HT-29 (cell line): ENCODE measurements at places on chromosomes 2 and 18.

DNA sequence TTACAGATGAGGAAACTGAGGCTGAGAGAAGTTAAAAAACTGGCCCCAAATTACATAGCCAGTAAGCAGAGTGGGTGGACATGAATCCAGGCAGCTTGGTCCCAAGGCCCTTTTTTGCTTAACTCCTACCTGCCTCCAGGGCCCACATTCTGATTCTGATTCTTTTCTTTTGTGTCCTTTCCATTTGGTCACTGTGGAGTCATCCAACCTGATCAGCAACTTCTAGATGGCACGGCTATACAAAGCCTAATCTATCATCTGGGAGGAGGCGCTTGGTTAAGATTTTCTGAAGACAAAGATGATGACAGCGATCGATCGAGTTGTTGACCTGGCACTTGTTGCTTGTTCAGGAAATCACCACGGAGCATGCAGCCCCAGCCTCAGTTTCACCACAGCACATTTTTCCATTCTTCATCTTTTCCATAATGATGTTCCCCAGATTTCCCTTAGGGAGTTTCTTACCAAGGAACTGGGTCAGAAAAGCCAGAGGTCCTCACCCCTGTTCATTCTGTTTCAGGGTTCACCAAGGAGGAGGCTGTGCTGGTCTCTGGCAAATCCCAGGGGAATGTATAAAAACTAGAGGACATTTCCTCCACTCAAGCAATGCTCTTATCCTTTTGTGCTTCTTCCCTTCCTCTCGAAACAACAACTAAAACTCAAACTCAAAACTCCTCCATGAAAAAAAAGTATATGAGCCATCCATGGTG, 6.9 kb upstream of the IGFBP2 start:
- peak; percentile 36 for DNase-seq

DNA sequence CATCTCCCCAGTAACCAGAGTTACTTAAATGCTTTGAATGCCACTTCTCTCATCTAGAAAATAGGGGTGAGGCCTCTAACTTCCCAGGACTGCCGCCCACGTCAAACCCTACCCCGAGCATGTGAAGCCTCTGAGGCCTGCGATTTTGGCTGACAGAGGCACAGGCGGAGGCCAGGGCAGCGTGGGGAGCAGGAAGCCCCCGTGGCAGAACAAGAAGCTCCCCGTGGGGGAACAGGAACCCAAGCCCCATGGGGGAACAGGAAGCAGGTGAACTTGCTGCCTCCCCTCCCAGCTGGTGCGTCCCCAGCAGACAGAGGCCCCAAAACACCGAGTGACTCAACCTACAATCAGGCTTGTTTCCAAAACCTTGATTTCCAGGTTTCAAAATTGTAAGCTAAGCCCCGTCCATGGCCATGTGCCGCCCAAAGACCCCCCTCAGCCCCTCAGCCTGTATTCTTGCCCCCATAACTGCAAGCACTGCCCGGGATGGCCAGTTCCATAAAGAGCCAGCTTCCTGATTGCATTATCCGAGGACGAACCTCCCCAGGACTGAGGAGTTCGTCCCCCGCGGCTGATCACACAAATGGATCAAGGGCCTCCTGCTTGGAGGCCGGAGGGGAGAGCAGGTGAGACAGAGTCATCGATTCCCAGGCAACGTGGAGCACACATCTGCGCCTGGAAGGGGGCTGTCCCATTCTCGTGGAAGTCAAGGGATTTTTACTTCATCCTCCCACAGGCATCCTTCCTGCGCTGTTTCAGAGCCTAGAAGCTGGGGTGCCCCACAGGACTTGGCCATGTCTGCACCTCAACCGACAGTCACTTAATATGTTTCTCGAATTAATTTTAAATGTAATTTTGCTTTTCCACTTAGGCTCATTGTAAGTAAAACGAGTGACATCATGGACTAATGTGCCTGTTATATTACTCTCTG, 36.3 kb upstream of the CTDP1 start:
- DNase-seq: no peak

DNA sequence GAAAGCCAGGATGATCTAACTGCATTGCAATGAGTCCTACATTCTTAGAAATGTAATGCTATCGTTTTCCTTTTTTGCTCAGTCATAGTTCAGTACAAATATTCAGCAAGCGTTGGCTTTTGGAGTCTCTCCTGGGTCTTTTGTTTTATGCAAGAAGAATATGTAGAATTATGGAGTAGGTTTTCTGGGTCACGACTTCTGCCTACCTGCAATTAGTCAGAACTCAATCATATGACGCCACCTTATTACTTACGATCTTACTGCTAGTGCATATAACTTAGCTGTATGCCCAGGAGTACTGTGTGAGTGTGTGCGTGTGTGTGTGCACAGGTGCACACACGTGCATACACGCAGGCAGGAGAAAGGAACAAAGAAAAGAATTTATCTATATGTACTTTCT, 640.2 kb downstream of the STK39 start:
- DNase-seq: no peak

DNA sequence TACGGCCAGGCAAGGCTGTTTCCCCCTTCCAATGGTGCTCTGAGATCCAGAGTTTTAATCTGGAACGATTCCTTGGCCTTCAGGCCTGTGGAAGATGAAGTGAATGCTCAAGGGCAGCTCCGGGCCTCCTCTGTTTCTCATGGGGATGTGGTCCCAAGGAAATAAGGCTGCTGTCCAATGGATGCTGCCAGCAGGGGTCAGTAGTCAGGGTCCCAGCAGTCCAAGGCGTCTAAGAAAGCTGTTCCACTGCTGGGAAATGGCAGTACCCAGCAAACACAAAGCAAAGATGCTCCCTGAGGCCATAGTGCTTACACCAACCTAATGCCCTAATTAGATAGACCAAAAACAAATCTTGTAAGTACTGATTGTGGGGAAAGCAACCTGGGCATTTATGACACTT, 12.5 kb downstream of the NMS start:
- no peak for DNase-seq

GRCh38 chr18:56505971-56506370, 132.4 kb downstream of the TXNL1 start:
- no peak for DNase-seq

GRCh38 chr2:127394492-127394891, 6.7 kb upstream of the MAP3K2 start:
- DNase-seq: no peak

- no peak for DNase-seq
Observed at GRCh38 chr18:8820396-8821082, 115.2 kb downstream of the MTCL1 start.

- no peak for DNase-seq
Observed at GRCh38 chr18:74861154-74861553, 263.5 kb downstream of the ZNF407 start.

GRCh38 chr2:57897920-57898319, 148.7 kb upstream of the VRK2 start:
- DNase-seq: no peak

DNA sequence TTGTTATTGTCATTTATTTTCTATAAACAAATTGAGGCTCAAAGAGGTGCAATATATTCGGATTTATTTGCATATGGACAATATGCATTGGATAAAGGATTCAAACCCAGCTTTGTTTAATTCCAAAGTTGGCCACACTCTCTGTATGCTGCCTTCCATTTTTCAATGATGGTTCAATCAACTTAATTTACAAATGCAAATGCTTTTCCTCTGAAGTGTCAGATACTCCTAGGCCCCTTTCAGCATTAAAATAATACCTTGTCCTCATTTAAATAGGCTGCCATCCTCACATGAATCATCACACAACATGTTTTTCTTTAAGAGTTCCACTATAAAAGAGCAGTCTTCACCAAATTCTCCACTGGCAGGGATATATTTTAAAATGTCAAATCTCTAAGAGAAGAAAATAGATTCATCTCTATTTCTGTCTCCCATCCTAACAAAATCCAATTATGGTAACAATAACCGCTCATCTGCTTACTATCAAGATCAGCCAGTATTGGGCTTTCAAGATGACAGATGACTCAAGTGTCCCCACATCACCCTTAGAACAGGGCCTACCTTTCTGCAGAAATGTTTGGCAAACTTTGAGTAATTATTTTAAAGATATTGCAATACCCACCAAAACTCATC, 114.8 kb downstream of the SCG2 start:
- no peak for DNase-seq

GRCh38 chr2:58981237-58981636, 740.1 kb upstream of the FANCL start:
- no peak for DNase-seq

- no peak for DNase-seq
Observed at GRCh38 chr2:99481941-99482340, 7.9 kb downstream of the REV1 start.

GRCh38 chr2:43414033-43414432, 181.8 kb downstream of the THADA start:
- DNase-seq: no peak

GRCh38 chr2:159045545-159046454, 77.4 kb downstream of the TANC1 start:
- DNase-seq: peak; percentile 35

DNA sequence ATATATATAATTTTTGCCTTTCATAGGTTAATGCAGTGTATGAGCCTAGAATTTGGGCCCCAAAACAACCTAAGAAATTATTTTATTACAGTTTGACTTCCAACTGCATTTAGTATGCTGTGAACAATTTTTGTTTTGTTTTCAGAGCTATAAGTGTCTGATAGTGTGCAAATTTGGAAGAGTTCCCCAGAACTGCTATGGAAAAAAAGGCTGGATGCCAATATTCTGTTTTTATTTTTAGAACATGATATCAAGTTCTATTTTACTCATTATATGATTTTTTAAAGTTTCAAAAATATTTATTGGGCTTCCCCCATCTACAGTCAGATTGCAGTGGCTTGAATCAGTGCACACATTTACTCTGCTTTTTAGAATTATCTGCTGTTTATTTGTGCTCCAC, 42.6 kb downstream of the MRPS9 start:
- no peak for DNase-seq

DNA sequence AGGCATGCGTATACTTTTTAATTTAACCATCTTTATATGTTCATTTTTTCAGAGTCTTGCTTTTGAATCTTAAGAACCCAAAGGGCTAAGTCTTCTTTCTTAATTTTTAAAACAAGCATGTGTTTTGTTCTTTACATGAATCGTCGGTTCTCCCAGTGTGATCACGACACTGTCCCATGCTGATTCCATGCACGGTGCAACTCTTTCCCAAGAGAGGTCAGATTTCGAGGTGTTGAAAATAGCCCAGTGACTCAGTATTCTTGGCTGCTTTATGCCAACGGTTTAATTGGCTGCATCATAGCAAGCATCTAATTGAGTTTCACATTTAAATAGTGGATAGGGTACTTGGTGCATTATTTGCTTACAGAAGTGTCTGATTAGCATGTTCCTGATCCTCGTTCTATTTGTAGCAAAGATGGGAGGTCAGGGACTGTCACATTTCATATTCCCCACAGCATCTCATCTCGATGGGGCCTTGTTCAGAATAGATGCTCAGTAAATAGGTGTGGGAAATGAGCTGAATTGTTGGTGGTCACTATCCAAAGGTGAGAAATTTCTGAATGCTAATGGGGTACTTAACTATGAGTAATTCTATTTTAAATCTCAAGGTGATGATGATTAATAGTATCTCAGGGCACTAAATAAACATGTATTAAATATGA, 2.8 kb downstream of the NPAS2 start:
- no peak for DNase-seq

DNA sequence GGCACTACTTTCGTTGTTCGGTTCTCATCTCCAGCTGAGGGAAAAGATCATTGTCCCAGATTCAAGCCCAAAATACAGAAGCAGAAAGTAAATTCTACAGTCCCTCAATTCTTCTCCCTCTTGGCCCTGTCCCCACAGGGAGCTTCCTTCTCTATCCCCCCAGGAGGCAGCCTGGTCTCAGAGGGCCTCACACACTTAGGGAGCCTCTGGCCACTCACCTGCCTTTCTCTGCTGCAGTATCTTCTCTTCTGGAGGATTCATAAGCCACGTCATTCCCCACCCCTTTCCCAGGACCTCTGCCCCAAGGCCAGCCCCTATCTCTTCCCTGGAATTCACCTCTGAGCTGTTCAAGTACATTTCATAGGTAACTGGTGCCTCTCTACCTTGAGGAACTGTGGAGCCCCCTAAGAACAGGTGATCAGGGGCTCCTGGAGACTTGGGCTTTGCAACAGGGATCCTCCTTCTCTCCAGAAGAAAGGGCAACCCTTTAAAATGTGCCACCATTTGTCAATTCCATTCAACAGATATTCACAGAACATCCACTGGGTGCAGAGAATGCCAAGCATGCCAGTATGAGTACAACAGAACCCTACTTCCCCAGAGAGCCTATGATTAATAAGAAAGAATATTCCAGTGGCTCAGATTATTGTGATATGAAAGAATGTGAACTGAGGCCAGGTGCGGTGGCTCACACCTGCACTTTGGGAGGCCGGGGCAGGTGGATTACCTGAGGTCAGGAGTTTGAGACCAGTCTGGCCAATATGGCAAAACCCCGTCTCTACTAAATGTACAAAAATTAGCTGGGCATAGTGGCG, 72.9 kb downstream of the CIB4 start:
- no peak for DNase-seq

GRCh38 chr2:189798312-189799029, 14.2 kb downstream of the PMS1 start:
- DNase-seq: peak; percentile 45

DNA sequence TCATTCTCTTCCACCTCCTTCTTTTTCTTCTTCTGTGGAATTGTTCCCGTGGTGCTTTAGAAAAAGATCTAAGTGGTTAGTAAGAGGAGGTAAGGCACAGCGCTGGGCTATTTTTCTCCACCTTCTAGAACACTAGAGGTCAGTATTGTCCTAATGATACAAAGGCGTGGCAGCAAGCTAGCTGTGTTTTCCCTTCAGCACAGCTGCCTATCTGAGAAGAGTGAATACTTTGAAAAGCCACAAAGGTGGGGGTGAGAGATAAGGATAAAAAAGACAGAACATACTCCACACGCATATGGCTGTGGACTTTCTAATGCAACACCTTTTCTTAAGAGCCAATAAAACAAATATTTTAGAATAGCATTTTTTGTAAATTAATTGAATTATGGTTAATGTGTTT, 2.1 kb downstream of the CNTNAP5 start:
- DNase-seq: peak; percentile 82

- DNase-seq: no peak
Observed at GRCh38 chr2:207130958-207131521, 34.7 kb downstream of the KLF7 start.

- peak; percentile 26 for DNase-seq
Observed at GRCh38 chr2:204051476-204051875, 114.9 kb downstream of the ICOS start.

- DNase-seq: no peak
Observed at GRCh38 chr2:159051661-159052060, 83.2 kb downstream of the TANC1 start.

- DNase-seq: no peak
Observed at GRCh38 chr18:33146014-33146413, 294.5 kb downstream of the CCDC178 start.

GRCh38 chr2:160254189-160254762, 54.2 kb upstream of the ITGB6 start:
- no peak for DNase-seq

DNA sequence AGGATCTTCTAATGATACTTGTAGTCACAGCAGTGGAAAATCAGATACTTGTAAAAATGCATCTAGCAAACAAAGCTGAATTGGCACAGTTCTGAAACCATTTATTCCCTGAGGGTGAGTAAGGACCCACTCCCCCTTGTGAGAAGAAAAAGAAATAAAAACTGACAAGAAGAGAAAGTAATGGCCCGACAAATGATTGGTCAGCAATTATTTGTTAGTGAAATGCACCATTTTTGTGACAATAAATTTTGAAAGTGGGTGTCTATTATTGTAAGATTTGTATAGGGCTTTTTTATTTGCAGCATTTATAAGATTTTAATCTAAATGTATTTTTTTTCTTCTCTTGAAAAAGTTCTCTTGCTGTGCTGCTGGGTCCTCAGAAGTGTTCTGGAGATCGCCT, 600.8 kb downstream of the STK39 start:
- DNase-seq: no peak
